ENCODE measurements at places on chromosomes 6 and 20.

GRCh38 chr6:33050014-33050810, 23.2 kb downstream of the HLA-DPA1 start:
- DNase-seq: no peak

- no peak for DNase-seq
These were observed 183.0 kb upstream of the TAB2 start for GRCh38 chr6:149134511-149134933.

DNA sequence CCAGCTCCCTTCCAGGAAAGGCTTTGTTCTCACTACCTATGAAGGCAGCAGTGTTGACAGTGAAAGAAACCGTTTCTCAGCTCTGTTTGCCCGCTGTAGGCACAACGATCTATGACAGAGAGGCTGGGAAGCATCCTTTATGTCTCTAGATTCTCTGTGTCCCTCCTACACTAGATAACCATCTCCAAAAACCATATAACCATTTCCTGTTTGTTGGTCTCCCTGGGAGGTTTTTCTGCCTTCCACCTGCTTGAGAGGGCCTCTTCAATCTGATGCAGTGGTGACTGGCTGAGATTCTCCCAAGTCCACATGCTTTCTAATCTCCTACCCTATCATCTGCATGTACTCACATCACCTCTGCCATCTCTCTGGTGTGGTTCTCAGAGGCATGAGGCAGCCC, 32.0 kb upstream of the TMEM217 start:
- no peak for DNase-seq

GRCh38 chr6:145073811-145074210, 661.5 kb downstream of the EPM2A start:
- no peak for DNase-seq

DNA sequence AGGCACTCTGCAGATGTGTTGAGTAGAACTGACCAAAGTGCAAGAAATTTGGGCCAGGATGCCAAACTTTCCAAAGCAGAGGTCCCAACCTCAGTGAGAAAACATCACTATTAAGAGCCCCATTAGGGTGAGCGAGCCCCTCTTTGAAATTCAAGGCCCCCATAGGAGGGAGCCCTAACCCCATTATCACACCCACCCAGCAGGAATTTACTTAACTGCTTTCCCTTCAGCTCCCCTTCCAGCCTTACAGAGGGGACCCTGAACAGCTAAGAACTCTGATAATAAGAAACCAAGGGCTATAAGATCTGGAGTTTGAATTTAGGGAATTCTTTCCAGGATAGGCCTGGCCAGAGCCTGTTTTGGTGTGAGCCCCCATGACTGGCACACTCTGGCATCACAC, 130.6 kb downstream of the NFATC2 start:
- DNase-seq: no peak
